ENCODE measurements at places on chromosomes 7 and 10. TPM values are rescaled to one million over a fixed set of nuclear protein-coding genes. Genes with fewer than 3 reads are reported as not detected.

Gene TRIM24
- 19.1 TPM for total RNA-seq

Gene HGF
- total RNA-seq = 4.5 TPM

- DNase-seq = no peak
These were observed 41.2 kb downstream of the CALML3 start for GRCh38 chr10:5565671-5566581.

GRCh38 chr7:129571201-129571600 lies 40.3 kb upstream of the NRF1 start:
- DNase-seq = no peak

Gene NCF1
- 2.7 TPM for total RNA-seq

DNA sequence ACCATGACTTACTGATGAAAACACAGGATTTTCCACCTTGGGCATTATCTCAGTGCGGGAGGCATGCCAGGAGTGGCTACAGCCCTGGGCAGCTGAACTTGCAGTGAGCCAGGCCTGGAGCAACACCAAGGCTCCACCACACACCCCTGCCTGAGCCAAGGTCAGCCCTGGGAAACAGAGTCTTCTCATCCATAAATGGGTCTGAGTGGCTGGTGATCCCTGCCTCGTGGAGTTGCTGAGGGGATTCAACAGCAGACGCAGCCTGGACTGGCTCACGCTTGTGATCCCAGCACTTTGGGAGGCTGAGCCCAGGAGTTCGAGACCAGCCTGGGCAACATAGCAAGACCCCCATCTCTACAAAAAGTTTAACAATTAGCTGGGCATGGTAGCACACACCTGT lies 32.2 kb downstream of the SPOCK2 start:
- DNase-seq = no peak

DNA sequence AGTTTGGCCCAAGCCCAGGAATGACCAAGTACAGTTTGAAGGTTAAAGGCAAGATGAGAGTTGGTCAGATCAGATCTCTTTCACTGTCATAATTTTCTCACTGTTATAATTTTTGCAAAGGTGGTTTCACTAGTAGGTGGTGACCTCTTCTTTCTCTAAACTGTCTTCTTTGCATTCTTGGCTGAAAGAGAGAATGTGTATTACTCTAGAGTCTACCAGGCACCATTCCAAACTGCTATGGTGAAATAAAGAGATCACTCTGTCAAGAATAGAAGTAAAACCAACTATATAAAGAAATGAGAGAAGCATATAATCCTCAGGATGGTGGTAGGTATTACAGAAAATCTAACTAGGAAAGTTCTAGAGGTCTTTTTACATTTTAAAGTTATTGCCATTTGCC lies 72.7 kb downstream of the DYNC1I1 start:
- DNase-seq = no peak

DNA sequence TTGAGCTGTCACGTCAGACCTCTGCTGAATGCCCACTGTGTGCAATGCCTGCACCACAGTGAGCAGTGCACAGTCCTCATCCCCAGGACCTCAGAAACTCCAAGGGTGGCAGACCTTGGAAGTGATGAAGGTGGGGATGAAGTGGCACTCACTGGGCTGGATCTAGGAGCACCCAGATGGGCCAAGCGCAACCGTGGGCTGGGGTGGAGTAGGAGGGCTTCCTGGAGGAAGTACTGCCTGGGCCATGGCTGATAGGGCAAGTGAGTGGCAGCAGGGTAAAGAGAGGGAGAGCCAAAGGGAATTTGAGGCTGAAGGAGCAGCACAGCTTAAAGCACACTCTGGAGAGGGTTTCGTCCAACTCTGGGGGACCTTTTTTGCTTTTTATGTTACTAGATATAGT lies 52.3 kb downstream of the RBM20 start:
- DNase-seq = no peak

DNA sequence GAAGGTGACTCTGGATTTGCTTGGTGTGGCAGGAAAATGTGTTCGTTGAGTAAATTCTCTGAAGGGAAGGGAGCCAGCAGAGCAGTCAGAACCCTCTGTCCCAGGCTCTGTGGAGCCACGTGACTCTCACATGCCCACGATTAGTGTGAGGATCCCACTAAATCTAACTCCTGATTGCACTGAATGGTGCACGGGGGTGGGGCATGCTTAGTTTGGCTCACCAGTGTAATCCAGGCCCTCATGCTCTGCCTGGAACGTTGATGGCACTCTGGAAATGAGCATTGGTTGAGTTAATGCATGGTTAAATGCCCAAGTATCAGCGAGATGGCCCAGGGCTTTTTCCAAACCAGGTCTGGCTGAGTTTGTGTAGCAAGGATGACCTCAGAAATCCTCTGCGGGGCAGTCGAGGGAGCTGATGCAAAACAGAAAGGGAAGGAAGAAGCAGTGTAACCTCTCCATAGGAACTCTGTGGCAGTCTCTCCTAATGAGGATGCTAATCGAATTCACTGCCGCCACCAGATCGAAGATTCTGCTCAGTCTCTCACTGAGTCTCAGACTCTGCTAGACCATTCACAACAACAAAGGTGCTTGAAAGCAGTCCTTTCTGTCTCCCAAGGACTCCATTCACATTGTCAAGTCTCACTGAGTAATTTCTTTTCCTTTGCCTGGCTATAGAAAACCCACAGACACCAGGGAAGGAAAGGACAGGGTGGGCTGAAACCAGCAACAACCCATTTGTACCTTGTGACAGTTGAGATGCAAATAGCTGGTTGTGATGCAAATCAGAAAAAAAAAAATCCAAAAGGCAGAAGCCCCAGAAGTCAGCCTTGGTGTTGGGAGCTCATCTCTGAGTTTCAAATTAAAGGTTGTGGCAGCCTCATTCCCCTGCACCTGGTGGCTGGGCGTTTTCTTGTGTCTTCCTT lies 98.1 kb downstream of the C10orf105 start:
- DNase-seq = no peak

- no peak for DNase-seq
These were observed 15.9 kb downstream of the PTPRE start for GRCh38 chr10:127922675-127923366.

DNA sequence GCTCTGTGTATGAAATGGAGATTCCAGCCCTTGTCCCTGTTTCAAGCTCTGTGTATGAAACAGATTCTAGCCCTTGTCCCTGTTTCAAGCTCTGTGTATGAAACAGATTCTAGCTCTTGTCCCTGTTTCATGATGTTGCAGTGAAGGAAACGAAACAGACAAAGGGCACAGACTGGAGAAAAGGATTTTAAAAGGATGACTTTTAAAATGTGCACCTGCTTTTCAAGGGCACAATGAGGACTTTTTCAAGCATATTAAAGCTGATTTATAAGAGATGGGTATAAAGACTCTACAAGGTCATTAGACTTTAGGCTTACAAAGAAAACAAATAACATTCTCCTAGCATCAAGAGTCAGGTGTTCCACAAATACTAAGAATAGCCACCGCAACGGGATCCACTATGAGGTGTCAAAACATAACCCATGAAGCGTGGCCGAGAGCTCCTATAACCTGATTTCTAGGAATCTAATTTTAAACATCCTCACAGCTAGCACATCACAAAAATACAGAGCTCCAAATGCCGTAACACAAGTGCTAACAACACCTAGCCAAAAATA lies 29.0 kb downstream of the DIP2C start:
- no peak for DNase-seq

Gene TRIM73
- total RNA-seq = 2.1 TPM

DNA sequence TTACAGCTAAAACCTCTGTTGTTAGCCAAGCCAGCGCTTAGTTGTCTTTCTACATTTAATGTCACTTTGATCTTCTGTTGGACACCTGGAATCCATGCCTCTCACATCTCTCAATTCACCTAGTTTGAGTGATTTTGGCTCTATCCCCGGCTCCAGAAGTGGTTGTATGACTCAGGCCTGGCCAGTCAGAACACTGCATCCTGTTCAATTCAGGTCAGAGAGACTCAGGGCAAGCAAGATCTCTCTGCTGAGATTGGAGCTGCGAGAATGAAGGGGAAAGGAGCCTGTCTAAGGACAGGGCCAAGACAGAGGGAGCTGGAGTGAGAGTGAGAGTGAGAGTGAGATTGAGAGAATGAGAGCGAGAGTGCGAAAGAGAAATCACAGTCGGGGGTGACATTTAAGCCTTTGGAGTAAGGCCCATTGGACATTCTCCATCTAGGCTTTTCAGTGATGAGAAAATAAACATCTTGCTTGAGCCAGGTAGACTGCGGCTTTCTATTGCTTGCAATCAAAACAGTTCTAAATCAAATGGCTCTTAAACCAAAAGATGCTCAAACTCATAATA lies 83.3 kb upstream of the DYNC1I1 start:
- DNase-seq = no peak

- no peak for DNase-seq
These were observed 688 bp downstream of the ORAI2 start for GRCh38 chr7:102434039-102434486.

Gene SFRP5
- total RNA-seq = 1.2 TPM

Gene COG5
- 46.8 TPM for total RNA-seq

DNA sequence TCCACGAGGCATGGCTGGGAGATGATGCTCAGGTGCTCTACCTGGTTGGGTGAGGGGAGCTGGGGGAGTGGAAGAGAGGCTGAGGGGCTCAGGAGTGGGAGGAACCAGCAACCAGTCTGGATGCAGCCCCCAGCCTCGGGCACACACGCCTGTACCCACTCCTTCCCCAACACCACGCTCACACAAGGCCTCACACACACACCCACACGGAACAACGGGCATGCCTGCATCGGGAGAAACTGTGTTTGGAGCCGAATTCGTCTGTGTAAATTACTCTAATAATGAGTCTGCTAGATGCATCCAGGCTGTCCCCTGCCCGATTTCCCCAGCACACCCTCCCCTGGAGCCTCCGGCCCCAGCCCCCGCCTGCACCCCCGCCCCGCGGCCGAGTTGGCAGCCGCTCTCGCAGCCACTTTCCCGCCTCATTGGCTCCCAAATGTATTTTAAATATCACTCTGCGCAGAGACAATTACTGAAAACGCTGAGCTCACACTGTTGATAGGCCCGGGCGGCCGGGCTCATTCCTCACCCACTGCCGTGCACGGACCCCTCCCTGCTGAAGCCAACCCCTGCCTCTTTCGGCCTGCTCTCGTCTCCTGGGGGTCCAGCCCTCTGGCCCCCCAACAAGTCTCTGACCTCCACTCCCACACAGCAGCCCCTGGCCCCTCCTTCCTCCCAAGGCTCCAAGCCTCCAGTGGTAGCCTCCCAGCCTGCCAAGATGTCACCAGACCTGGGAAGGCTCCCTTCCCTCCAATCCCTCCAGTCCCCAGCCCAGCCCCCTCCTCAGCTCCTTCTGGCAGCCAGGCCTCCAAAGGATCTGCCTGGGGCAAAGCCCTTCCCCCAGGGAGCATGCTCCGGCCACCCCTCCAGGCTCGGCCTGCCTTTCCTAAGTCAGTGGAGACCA lies 11.1 kb downstream of the H2BK1 start:
- DNase-seq = no peak

Gene RBP3
- not detected for total RNA-seq

DNA sequence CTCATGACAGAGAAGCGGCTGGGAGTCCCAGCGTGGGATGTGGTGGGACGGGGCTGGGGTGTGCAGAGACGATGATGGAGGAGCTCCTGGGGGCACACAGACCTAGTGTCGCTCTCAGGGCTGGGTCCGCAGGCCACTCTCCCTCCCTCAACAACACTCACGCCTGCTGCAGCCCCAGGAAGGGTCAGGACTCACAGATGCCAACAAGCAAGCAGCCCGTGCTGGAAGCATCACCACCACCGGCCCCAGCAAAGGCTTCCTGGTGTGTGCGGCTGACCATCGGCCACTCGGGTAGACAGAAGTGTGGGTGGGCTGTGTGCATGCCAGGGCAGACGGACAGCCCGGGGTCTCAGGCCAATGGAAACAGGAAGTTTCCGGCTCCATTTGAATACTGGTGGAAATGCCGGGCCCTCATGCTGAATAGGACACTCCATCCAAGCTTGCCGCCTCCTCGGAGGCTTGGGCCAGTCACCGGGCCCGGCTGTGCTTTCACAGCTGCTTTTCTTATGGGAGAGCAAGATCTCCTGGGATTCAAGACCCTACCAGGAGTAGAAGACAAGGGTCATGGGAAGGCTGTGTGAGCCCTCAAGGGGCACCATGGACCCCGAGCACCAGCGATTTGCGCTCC lies 178.1 kb downstream of the ELFN1 start:
- DNase-seq = no peak

Gene HIP1
- total RNA-seq = 4.8 TPM

Gene SPDYE2
- total RNA-seq = not detected

DNA sequence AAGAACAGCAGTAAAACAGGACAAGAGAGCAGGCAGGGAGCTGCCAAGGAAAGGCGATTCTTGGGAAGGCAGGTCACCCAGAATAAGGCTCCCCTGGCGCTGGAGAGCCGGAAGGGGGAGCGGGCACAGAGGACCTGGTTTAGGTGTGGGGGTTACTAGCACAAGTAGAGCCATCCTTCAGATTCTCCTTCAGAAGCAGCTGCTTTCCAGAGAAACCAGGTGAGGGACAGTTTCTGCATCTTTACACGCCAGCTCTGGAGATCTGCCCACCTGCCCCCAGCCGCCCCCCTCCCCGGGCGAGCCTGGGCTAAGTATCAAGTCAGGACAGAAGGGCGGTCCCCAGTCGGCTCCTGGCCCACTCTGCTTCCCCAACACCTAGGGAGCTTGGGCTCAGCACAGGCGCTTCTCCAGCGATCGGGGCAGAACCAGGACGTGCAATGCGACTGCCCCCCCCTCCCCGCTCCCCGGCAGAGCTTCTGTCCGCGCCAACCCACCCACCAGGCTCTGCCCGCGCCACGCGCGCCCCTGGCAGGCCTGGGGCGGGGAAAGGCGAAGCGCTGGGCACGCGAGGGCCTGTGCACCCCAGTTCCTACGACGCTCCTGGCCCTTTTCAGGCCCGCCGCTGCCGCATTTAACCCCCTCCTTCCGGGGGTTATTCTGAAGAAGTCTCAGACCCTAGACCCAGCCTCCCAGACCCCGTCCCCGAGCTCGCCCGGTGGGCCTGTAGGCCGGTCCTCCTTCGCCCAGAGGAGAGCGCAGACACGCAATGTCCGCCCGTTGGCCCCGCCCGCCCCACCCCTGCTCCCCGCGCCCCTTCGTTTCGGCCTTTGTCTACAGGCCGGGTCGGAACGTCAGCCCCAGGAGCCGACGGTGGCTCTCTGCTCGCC lies 4.4 kb upstream of the EN2 start:
- no peak for DNase-seq

Gene TCERG1L
- not detected for total RNA-seq

DNA sequence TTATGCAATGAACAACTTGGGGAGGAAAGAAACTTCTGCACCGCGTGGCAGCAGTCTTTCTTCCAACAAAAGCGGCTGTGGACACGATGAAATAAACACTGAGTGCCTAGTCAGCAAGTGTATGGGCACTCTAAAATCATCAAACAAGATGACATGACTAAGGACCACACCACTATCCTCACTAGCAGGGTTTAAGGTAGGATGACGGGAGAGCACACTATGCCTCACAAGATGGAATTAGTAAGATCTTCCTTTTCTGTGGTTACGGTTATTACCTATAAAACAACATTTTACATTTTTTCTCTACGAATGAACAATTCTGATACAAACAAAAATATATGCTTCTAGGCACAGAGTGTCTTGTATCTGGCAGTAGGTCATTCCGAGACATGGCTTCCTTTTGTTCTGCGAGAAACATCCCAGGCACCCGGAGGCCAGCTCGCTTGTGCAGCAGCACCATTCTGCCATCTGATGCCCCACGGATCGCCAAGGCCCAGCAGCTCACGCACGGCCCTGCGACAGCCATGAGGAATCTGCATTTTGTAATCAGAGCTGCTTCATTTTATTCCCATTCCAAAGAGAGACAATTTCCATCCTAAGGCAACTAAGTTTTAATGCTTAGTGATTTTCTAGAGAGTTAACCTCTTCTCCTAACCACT lies 54.1 kb upstream of the NCAPG2 start:
- DNase-seq = no peak

- peak; percentile 68 for DNase-seq
These were observed 63.0 kb downstream of the AOAH start for GRCh38 chr7:36661135-36661840.

Gene AOAH
- total RNA-seq = 22.2 TPM

Gene DOCK1
- total RNA-seq = 49.0 TPM

- DNase-seq = no peak
These were observed 675.0 kb downstream of the CNTNAP2 start for GRCh38 chr7:146791344-146792285.

Data from colonic mucosa (tissue), 4 donors.